T-helper 9 cell (primary cell): ENCODE measurements at places on chromosomes 5 and 9.

- peak; percentile 67 for DNase-seq
These were observed 13.8 kb downstream of the TSPAN17 start for GRCh38 chr5:176660860-176661641.

DNA sequence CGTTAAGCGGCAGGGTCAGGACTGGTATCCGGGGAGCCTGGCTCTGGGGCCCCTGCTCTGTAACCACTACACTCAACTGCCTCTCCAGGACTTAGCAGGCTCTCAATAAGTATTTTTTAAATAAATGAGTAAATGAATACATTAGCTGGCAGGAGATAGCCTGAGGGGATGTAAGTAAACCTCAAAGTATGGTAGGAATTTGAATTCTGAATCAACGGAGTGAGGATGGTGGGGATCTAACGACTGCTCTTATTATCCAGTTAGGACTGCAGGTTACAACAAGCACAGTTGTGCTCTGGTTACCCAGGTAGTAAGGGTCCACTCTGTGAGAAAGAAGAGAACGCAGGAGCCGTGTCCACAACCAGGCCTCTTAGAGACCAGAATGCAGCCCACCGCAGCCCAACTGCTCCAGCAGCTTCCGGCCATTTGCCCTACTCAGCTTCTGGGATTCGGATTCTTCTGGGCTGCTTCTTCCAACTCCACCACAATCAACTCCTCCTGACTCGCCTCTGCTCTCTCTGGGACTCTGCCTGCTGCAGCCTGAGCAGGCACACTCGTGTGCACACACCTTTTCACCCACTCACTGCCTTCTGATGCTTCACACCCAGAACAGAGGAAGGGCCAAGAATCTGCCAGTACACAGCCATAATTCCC, 52.6 kb downstream of the MED27 start:
- no peak for DNase-seq

DNA sequence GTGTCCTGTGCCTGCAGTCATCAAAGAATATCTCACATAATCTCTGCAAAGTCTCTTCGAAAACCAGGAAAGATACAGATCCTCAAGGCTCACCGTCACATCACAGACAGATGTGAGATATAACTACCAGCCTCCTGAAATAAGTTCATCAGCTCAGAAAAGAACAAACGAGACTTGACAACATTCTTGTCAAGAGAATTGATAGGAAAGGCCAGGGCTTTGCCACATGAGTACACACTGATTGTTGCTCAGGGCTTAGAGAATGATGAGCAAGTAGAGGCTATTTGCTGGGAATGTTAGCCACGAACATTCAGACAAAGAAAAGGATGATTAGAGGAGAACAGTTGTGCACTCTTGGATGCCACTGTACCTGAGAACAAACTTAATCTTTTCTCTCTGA, 535.1 kb downstream of the ELAVL2 start:
- DNase-seq = no peak

- DNase-seq = no peak
These were observed 59.9 kb downstream of the NSUN2 start for GRCh38 chr5:6572825-6573380.

DNA sequence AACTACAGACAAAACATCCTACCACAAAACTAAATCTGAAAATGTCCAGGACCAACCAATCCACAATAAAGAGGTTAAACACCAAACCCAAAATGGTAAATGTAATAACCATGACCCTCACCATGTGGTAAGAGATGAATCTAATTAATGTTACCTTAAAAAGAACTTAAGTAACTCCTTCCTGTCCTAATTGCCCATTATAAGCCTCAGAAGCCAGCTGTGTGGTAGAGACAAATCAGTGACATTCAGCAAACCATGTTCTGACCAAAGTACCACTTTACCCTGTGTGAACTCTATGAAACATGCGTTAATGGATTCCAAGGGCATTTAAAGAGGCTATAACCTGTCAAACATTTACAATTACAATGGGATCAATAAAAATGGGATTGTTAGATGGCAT, 25.0 kb downstream of the LPAR1 start:
- DNase-seq = no peak

GRCh38 chr9:16385590-16385989, 484.9 kb downstream of the BNC2 start:
- no peak for DNase-seq

- no peak for DNase-seq
These were observed 268.8 kb downstream of the MLLT3 start for GRCh38 chr9:20353524-20353923.

DNA sequence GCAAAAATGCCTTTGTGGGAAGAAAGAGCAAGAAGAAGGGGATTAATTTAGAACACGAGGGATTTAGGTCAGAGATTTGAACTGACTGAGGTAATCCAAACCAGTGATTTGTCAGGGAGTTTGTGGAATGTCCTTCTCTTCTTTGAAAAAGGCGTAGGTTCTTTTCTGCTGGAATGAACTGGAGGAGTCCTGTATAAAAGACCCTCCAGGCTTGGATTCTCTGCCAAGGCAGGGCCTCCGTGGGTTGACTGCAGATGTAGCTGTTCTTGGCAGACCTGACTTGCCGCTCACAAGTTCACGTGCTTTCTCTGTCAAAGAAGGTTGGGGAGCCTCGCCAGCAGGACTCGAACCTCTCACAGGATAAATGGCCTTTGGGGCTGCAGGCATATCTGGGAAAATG, 62.8 kb upstream of the STC2 start:
- DNase-seq = no peak

DNA sequence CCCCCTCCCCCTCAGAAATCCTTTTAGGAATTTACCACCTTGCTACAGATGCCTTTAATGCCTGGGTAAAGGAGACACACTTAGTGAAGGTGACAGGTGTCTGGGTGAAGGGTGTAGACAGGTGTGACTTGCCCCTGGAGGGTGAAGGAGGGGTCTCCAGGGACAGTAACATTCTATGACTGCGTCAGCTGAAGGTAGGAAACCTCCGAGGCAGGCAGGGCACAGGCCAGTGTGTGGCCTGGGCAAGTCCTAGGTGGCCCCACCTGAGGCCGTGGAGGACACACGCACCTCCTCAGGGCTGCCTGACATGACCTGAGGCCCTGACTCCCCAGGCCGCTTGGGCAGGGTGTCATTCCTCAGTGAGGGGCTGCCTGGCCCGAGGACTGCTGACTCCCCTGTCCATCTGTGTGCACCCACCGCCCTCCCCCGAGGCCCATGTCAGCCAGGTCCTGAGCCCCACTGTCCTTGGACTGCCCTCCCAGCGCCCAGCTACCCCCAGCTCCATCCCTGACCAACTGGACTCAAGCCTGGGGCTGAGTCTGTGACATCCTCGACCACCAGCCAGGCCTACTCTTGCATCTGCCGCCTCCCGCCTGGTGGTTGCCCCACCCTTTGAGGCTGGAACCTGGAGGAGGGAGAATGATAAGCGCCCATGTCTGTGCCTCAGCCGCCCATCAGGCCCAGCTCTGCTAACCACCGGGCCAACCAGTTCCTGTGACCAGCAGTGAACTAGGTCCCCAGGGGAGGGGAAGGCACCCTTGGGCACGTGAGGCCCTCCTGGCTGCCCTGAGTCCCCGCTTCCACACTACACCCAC, 18.4 kb downstream of the CARD19 start:
- no peak for DNase-seq

- no peak for DNase-seq
These were observed 134.9 kb upstream of the ADCY2 start for GRCh38 chr5:7261049-7261448.

- no peak for DNase-seq
These were observed 9.1 kb upstream of the IRF1 start for GRCh38 chr5:132499440-132500243.

GRCh38 chr5:119630752-119631440, 1.5 kb downstream of the FAM170A start:
- no peak for DNase-seq

DNA sequence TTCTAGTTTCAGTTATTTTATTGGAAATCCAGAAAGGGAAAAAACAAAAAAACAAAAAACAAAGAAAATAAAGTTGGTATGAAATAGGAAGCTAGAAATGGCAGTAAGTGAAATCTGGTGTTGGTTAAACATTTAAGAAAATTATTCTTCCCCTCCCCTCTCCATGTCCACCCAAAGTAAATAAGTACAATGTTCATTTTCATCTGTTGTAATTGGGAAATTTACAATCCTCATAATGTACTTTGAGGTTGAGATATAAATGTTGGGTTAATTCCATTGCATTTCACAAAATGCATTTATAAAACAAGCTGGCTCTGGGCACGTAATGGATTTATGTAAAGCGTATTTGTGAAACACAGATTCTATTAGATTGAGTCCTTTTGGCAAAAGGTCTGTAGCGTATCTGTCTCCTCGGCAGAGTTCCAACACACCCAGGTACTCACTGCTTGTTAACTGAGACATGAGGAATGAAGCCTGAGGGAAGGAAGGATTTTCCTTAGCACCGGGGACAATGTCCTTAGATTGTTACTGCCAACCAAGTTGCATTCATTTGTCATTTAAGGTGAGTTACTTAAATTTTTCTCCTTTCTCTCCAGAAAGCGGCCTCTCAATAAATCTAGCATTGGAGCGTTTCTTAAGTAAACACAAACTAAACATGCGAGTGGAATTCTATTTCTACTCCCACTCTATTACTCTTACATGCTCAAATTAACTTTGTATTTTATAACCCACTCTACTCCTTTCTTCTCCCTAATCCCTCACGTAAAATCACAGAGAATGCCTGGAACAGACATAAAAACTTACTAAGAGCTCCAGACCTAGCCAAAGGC, 912.3 kb upstream of the WWC1 start:
- no peak for DNase-seq

DNA sequence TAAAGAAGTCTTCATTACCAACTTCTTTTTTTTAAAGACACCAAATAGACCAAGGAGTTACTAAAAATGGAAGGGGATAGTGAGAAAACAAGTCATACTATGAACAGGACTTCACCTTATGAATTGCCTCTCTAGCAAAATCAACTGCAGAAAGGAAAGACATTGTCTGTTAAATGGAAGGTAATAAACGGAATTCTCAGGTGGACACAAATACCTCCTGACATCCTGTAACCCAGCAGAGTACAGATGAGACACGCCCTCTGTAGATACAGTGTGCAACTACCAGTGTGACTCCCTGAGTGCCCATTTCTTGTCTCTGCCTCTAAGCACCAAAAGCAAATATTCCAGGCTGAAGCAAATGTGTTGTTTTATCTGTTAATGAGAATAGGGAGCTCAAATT, 12.2 kb upstream of the PLPP1 start:
- no peak for DNase-seq

DNA sequence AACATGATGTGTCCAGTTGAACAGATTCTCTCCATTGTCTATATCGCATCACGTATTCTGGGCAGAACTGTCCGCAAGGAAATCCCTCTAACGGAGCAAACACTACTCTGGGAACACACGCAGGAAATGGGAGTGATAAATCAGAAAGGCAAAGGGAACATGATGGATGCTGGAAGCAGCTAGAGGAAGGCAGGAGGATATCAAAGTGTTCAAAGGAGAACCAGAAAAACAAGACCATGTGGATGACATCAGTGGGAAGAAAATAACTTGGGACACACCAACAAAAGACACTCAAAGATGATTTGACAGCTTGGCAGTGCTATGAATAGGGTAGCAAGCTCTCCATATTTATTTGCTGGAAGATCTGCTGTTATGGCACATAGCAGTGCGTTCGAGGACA, 142.9 kb downstream of the PLK2 start:
- DNase-seq = no peak

DNA sequence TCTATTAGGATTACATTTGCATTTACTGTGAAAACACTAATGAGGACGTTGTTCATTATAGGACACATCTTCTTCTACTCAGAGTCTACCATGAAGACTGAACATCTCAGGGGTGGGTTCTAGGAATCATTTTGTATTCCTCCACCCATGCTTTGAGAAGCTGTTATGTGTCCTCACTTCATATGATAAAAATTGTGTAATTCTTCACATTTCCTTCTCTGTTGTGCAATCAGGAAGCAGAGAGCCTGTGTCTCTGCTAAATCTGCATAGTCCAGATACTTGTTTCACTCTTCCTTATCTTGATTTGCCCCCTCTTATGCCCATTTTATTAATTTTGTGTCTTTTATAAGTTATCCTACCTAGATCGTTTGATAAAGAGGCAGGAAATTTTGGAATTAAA, 97.8 kb upstream of the IQGAP2 start:
- DNase-seq = no peak

DNA sequence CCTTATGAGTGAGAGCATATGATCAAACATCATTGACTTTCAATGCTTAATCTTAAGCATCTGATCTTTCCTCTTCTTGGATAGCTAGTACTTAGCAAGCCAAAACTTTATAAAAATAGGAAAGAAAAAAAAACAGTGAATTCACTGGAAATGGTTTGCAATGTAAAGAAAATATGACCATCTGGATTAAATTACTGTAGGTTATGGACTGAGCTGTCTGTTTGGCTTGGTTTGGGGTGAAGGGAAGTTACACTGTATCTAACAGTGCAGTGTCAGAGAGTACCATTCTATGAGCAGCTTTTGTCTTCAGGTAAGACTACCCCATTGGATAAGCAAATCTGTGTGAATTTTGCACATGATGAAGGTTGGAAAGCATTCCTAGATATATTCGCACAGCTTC, 151.4 kb downstream of the TLE1 start:
- DNase-seq = no peak

DNA sequence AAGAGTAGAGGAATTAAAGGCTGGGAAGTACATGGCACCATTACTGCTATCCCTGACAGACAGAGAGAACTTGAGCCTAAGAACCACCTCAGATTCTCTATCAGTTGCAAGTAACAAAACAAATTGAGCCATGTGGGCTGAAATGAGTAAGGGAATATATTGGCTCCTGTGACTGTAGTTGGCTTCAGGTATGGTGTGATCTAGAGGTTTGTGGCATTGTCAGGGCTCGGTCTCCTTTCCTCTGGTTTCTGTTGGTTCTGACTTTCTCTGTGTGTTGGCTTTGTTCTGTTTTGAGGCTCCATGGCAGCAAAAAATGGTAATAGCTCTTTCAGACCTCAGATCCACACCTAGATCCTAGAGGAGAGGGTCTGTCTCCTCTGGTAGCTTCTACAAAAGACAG, 5.7 kb downstream of the GALNT10 start:
- DNase-seq = no peak

DNA sequence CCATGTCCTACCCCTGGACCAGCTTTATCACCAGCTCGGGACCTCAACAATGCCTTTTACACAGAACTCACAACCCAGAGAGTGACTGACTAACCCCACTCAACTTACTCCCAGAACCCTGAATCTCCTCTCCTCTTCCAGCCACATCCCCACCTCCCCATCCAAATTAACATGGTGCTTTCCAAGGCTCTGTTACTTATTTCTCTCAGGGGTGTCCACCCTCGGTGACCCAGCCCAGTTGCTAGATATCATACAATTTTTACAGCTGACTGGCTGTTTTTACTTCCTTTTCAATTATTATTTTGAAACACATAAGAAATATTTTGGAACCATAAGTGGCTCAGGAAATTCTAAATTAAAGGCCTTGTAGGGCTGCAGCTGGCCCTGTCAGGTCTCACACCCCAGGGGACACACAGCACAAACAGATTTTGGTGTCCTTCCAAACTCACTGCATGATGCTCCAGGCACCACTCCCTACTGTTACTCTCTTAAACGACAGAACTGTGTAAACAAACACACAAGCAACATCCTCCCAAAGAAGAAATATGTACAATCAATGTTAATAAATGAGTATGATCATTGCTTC, 180.6 kb downstream of the ADAMTS12 start:
- DNase-seq = no peak

GRCh38 chr5:158163451-158164295, 304.7 kb upstream of the CLINT1 start:
- no peak for DNase-seq
